Head of caudate nucleus (tissue), 42 donors: ENCODE measurements at places on chromosomes 11 and 22.
A peak's percentile ranks its signal among the peaks of the same experiment; 100 is the strongest.

- no peak for DNase-seq
These were observed 7.8 kb downstream of the CLMP start for GRCh38 chr11:123187248-123187647.

- DNase-seq = no peak
These were observed 207.7 kb downstream of the KCNA4 start for GRCh38 chr11:29809121-29809520.

GRCh38 chr11:120010775-120011174 is 127.1 kb downstream of the TRIM29 start:
- no peak for DNase-seq

- no peak for DNase-seq
These were observed 48.6 kb downstream of the CADM1 start for GRCh38 chr11:115455613-115456012.

DNA sequence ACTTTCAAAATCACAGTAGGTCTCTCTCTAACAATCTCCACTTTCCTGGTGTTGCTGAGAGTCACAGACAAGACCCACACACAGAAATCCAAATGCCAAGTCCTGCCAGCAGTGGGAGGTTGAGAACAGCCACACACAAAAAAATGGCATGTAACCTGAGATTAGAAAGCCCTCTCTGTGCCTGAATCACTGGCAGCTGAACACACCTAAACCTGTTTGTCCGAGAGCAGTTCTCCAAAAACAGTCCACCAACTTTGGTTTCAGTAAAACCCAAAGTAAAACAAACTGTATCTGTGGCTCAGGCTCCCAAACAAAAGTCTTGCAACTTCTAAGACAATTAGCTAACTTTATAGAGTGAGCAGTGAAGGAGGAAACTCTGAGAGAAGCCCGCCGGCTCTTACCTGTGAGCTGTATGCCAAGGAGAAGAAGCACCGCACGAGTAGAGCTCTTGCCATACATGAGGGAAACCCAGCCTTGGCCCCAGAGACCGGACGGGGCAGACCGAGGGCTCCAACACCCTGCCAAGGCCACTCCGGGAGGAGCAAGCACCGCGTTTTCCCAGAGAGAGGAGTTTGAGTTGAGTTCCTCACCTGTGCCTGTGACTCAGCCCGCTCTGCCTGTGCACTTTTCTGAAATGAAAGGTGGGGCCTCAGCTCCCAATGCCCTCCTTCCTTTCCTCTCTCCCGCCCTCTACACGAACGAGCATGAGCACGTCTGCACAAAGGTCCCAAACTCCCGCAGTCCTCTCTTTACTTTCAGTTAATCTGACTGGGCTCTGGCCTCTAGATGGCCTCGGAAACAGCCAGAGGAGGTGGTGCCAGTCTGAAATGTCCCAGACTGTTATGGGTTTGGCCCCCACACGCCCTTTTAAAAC is at the start of gene MPZL2:
Gene MPZL2 (minus strand): TSS at position 603 of the 874 bp plus-strand sequence. CDS start 144 bp downstream, at position 459.
- no peak for DNase-seq

DNA sequence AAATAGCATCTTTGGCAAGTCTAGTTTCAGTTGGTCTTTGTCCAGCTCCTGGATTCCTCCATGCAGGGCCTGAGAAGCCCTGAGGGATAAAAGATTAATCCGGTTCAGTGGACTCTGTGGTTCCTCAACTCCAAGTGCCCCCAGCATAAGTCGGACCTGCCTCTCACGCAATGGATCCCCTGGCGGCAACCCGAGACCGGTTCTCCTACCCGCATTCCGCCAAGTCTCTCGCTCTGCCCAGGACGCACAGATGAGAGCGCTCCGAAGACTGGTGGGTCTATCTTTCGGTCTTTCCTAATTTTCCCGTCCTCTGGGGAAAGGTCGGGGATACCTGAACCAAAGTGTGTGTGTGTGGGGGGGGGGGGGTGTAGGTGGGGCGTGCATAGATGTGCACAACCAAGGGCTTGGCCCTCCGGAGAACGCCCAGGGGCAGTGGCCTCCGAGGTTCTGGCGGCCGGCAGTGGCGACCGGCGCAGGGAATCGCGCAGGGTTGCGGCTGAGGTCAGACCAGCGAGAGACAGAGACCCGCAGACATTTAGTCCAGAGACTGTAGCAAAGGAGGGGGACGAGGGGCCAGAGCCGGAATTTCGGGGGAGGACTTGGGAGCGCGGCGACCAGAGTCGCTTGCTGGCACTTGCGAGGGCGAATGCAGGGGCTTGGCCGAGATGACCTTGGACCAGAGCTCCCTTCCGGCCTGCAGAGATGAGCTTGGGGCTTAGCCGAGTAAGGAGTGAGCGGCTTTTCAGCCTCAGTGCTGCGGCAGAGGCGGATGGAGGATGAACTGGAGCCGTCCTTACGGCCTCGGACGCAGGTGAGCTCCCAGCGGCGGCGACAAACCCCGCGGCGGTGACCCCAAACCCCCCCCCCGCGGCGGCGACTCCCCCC is 712 bp upstream of the SLC2A11 start:
- peak; percentile 52 for DNase-seq

- no peak for DNase-seq
These were observed 24.6 kb downstream of the MYBPC3 start for GRCh38 chr11:47327949-47328348.

- no peak for DNase-seq
These were observed 76.2 kb upstream of the ARHGAP32 start for GRCh38 chr11:129268371-129268770.

GRCh38 chr11:94705419-94705818 is 62.7 kb upstream of the AMOTL1 start:
- peak; percentile 9 for DNase-seq

GRCh38 chr22:28297504-28297903 is 378.4 kb upstream of the PITPNB start:
- peak; percentile 36 for DNase-seq

DNA sequence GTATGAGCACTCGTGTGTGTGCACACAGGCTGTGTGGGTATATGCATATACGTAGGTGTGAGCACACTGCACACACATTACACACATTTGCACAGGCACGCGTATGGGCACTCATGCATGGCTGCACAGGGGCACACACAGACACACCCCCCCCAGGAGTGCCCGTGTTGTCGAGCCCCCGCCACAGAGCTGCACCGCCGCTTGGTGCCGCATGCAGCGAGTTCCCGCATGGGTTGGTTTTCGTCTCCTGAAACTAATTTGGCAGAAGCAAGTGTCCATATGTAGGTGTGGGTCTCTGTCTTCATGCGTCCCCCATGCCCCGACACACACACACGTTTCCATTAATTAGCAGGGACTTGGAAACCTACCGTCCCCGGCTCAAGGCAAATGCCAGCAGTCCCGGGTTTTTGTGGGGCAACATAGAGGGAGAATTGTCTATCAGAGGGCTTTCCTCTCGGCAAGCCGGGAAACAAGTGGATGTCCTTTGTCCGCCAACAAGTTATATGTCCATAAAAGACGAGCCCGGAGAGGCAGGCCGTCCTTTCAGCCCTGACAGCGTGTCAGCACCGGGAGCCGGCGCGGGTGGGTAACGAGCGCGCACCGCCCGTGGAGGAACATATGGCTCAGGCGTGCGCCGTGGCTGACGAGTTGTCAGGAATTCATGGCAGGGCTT is 1291.7 kb downstream of the BRD1 start:
- peak; percentile 23 for DNase-seq
